ENCODE measurements at places on chromosomes 3 and 15.

DNA sequence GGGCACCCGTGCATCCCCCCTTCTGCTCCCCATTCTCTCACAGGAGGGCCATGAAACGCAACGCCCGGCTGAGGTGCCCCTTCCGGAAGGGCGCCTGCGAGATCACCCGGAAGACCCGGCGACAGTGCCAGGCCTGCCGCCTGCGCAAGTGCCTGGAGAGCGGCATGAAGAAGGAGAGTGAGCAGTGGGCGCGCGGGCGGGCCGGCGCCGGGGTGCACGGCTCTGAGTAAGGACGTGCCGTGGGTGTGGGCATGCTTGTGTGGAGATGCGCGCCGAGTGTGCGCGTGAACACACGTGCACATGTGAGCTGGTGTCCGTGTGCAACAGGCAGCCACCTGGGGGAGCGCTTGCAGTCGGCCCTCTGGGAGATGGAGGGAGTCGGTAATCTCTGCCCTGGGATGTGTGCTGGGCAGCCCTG lies 28.1 kb downstream of the NR1I2 start:
- DNase-seq: peak; percentile 65

DNA sequence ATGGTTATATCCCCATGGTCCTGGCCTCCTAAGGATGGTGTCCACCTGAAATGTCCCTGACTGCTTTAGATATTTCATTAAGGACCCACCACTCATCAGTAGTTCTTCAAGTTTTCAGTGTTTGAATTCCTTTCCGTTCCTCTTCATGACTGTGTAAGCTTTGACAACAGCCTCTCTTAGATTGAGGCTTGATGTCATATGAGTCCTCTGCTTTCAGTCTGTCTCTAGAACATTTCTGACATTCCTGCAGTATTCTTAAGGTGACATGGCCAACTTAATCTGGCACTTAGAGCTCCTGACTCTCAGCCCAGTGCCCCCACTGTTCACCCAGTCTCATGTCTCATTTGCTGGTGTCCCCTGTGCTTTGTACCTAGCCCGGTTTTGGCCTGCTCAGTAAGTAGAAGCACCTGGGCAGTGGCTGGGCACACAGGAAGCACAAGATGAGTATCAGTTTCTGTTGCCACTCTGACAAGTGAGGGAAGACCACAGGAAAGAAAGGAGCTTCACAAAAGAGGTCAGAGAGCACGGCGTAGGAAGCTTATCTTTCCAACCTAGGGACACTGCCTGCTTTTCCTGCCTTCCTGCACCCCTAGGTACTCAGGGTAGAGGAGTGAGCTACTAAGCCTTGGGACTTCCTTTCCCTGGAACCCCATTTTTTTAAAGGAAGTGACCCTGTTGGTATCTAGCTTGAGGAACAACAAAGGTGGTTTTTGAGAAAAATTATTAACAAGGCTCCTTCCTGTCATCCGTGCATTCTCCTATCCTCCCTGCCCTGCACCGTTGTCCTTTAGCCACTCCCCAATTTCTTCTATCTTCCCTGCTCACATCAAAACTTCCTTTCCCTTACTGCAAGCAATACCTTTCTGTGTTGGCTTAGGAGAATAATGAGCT lies 103.1 kb downstream of the KLHL25 start:
- no peak for DNase-seq

- DNase-seq: no peak
Observed at GRCh38 chr15:62323353-62323890, 158.3 kb upstream of the C2CD4B start.

GRCh38 chr3:131850223-131850622 lies 184.6 kb downstream of the CPNE4 start:
- DNase-seq: no peak

GRCh38 chr3:140223631-140224030 lies 288.6 kb downstream of the CLSTN2 start:
- no peak for DNase-seq

GRCh38 chr3:12856626-12857025 lies 15.3 kb upstream of the RPL32 start:
- no peak for DNase-seq

GRCh38 chr3:186456731-186457191 lies 87.4 kb downstream of the CRYGS start:
- no peak for DNase-seq

GRCh38 chr15:42313463-42313862 lies 40.2 kb upstream of the TMEM87A start:
- no peak for DNase-seq

GRCh38 chr3:143830063-143830462 lies 18.2 kb downstream of the SLC9A9 start:
- DNase-seq: no peak

- DNase-seq: no peak
Observed at GRCh38 chr3:53899750-53900149, 8.1 kb upstream of the SELENOK start.

DNA sequence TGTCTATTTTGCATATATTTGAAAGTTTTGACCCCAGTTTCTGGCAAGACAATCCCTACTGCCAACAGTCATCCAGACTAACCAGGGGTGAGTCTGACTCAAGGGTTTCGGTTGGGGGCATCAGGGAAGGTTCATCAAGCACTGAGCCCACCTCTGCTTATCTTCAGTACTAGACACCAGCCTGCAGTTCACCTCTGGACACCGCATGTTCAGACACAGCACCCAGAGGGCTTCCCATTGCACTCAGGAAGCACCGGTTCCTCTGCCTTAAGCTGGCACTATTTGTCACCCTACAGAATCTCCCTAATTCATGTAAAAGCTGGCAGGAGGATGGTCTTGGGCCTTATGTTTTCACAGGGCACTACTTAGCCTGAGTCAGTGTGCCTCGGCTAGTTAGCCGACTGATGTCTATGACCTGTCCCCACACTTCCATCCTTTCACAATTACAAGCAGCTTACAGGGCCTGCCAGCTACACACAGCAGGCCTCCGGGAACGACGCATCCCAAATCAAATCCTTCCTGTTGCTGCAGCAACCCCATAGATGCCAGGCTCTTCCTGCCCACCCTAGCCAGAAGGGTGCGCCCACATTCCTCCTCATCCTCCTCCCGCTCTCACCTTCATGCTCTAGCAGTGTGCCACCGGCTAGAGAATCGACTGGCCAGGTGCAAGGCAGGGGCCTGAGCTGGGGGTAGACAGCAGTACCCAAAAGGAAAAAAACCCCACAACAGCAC lies 52.5 kb downstream of the SH3BP5 start:
- DNase-seq: no peak

DNA sequence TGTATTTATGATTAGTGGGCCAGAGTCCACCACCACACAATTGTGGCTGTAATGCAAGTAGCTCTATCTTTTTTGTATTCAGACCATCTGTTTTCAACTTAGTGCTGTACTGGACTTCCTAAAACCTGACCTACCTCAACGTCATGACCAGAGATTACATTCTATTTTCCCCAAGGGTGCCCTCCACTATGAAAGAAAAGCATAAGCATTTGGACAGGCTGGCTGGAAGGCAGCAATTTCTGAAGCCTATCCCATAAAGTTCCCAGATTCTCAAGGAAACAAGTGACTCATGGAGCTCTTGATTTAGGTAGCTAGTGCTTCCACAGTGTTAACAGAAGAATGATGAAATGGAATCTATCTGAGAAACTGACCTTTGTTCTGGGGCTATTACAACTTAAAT lies 75.8 kb downstream of the COL8A1 start:
- DNase-seq: no peak

DNA sequence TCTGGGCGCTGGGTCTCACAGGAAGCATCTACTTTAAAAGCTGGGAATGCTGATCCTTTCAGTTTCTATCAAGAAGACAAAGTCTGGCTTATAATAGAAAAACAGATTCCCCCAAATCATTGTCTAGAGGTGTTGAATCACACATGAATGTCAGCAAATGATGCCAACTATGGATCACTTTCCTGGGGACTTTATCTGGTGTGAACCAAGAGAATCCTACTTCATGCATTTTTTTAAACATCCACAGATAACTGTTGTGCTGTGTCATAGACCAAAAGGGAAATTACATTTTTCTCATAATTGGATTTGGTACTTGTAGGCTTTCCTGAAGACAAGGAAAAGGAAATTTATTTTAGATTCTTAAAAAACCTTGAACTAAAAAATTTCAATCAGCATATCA lies 132.7 kb downstream of the CD47 start:
- DNase-seq: no peak

DNA sequence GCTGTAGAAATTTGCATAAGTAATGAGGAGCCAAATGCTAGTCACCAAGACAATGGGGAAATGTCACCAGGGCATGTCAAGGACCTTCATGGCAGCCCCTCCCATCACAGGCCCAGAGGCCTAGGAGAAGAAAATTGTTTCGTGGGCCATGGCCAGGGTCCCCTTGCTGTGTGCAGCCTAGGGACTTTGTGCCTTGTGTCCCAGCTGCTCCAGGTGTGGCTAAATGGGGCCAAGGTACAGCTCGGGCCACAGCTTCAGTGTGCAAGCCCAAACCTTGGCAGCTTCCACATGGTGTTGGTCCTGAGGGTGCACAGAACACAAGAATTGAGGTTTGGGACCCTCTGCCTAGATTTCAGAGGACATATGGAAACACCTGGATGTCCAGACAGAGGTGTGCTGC lies 208.8 kb upstream of the TBC1D5 start:
- DNase-seq: no peak

- DNase-seq: no peak
Observed at GRCh38 chr15:39172380-39173281, 408.2 kb upstream of the THBS1 start.

- DNase-seq: no peak
Observed at GRCh38 chr3:77420336-77420735, 380.4 kb downstream of the ROBO2 start.

- no peak for DNase-seq
Observed at GRCh38 chr3:99384596-99384995, 253.8 kb upstream of the COL8A1 start.

DNA sequence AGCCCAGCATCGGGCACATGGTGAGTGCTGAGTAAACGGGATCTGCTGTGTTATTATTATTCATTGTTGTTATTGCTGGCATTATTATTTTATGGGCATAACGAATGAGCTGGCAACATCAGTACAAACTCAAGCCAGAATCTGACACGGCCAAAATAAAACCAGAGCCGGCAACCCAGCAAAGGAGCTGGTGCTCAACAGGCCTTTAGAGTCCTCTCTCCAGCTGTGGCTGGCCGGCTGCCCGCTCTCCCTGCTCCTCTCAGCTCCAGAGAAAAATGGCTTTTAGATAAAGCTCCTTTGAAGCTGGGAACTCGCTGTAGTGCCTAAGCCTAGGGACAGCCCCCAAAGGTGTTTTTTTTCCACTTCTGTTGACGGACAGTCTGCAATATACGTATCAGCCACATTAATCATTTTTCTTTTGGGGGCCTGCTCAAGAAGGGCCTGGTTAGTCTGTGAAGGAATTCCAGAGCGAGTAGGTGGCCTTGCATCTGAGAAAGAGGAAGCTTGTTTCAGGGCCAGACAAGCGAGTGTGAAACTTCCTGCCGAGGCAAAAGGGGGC lies 193.9 kb upstream of the UBE2E1 start:
- no peak for DNase-seq

DNA sequence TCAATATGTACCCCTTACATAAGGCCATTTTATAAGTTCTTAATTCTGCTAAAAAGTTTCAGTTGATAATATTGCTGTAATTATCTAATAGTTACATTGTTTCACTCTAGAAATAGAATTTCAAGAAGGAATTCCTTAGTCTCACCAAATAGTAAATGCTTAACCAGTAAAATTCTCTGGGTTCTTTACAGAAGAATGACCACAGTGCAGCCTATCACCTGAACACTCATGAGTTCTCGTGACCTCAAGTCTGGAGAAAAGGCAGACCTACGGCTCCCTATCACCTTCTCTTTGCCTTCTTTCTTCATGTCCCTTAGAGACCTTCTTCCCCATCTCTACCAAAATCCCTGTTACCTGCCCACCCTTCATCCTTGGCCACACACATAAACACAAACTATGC lies 30.9 kb downstream of the CCDC191 start:
- no peak for DNase-seq

- no peak for DNase-seq
Observed at GRCh38 chr3:64221571-64222257, 3.6 kb downstream of the PRICKLE2 start.

GRCh38 chr15:47466357-47466756 lies 250.9 kb upstream of the SEMA6D start:
- DNase-seq: no peak

DNA sequence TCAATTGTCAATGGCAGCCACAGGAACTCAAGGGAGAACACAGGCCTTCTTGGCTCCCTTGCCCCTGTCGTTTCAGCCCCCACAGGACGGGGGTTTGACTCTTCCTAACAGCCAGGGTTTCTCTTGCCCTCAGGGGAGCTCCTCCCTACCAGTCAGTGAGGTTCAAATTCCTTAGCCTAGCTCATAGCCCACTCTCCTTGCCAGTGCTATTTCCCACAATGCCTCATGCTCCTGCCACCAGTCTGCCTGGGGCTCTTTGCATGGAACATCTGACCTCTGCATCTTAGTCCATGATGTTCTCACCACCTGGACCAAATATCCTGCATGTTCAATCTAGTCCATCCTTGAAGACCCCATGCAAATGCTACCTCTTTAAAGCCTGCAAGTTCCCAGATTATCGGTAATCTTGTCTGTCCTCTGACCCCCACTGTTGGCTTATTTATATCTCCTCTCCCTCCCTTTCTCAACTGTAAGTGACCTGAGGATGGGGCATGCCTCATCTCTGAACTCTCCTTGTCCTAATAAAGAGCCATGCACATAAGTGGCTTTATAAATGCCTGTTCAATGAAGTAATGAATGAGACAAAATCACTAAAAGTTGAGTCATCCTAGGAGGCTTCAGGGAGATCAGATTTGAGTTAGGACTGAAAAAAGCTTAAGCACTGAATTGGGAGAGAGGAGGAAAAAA lies 78.0 kb downstream of the MYO1E start:
- no peak for DNase-seq

GRCh38 chr3:171535133-171535532 lies 74.9 kb upstream of the TNIK start:
- DNase-seq: no peak

DNA sequence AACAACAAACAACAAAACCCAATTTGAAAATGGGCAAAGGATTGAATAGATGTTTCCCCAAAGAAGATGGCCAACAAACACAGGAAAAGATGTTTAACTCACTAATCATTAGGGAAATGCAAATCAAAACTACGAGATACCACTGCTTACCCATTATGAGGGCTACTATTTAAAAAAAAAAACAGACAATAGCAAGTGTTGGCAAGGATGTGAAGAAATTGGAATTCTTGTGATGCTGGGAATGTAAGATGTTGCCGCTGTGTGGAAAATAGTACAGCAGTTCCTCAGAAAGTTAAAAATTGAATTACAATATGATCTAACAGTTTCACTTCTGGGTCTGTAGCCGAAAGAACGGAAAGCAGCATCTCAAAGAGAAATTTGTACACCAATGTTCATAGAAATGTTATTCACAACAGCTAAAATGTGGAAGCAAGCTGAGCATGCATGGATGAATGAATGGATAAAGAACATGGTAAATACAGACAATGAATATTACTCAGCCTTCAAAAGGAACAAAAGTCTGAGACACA lies 121.9 kb downstream of the CHSY1 start:
- no peak for DNase-seq

GRCh38 chr3:101177577-101177976 lies 142.8 kb downstream of the IMPG2 start:
- no peak for DNase-seq

- no peak for DNase-seq
Observed at GRCh38 chr3:141379250-141379966, 11.1 kb downstream of the ZBTB38 start.

GRCh38 chr15:52086011-52086786 lies 26.4 kb downstream of the BCL2L10 start:
- no peak for DNase-seq
